ENCODE measurements at places on chromosomes 11 and 22.

DNA sequence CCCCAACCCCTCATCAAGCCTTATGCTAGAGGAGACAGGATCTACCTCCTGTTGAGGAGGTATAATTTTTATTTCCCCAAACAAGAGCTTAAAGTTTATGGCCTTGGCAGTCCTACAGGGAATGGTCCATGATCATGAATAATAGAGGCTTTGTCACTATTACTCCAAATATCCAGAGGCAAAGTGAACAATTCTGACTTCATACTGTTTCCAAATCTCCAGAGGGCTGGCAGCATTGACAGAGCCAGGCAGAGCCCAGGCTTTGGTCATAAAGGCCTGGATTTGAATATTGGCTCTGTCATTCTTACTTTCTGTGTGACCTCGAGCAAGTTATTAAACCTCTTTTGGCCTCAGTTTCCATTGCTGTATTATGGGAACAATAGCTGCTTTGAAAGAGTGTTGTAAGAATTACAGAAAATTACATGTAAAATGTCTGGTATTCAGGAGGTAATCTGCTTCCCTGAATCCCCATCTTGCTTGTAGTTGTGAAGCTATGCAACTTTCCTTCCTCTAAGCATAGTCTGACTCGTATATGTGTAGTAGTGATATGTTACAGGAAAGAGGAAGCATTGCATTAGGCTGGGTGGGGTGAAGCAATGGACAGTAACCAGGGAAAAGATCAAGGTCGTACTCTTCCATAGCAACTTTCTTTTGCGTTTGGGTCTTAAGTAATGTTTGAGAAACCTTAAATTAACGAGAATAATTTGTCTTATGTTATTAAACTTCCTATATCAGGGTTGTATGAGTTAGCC lies 88.8 kb downstream of the CD44 start:
- DNase-seq = no peak

GRCh38 chr22:50418624-50419023 lies 56.2 kb downstream of the SBF1 start:
- DNase-seq = no peak

GRCh38 chr11:59617876-59618275 lies 2.3 kb upstream of the OSBP start:
- no peak for DNase-seq

DNA sequence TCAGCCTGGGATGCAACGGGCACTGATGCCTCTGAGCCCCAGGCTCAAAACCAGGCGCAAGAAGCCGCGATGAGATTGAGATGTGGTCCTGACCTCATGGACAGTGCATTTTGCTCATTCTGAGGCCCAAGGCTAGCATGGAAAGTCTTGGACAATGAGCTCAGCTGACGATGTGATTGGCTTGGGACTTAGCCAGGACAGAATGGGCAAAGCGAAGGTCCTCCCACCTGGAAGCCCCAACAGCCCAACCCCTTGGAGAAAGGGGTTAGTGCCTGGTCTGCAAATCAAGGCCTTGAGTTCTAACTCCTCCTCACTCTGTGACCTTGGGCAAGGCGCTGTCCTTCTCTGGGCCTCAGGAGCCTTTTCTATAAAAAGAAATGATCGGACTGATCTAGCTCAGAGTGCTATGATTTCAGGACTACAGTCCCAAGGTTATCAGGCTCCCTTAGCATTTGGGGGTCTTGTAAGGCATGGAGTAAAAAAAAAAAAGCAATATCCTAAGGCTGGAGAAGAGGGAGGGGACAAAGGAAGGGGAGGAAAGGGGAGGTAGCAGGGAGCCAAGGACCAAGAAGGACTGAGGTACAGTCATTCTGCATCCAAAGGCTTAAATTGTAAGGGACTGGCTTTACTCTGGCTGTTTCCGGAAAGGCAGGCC lies 2.7 kb downstream of the SLC43A3 start:
- DNase-seq = no peak

DNA sequence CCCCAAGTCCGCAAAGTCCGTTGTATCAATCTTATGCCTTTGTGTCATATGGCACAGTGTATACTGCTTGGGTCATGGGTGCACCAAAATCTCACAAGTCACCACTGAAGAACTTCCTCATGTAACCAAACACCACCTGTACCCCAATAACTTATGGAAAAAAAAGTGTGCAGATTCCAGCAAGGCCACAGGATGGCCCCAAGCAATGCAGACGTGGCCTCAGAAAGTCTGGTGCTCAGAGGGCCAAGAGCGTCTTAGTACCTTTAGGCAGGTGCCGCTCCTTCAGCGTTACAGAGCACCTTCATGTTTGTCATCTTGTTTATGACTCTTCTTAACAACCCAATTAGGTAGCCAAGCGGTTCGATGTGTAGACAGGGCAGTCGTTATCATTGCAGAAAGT lies 65.3 kb downstream of the PRDM11 start:
- DNase-seq = no peak

- DNase-seq = no peak
These were observed 63.3 kb downstream of the DGCR2 start for GRCh38 chr22:19058713-19059451.

DNA sequence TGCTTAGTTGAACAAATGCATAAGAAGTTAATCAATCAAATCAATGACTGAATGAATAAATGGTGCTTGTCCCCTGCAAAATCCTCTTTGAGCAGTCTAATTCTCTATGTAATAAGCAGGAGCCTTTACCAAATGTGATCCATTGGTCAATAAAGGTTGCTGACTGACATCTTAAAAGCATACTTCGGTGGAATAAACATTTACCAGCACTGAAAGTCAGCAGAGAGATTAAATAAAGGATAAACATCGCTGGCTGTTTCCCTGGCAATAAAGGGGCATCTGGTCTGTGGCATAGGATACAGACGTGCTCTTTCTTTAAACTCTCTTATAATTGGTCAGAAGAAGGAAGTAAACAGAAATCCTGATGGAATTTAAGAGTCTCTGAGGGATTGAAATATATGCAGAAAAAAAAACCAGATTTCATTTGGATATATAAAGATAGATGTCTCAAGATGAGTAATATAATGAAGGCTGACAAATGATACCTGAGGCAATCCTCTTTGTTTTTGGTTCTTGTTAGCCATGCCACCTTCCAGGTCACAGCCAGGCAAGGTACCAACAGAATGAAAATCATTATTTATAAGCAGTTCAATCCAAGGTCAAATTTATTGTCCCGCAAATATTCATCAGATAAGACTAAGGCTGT lies 578.4 kb upstream of the CCDC90B start:
- no peak for DNase-seq

DNA sequence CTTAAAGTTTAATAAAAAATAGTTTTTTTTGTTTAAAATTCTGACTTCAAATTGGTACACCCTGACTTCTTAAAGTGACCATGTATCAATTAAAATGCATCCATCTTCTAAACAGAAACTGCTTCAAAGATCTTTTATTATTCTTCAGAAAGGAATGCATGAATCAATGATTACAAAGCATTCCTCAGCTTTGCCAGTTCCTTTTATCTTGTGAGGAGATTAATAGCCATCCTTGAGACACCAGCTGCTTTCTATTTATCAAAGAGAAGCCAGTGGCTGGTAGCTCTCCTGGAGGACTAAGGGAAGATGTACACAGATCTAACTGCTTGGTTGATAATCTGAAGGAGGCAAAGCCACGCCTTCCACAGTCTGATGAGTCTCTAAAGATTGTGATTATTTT lies 2222.5 kb downstream of the LRRC4C start:
- DNase-seq = no peak

DNA sequence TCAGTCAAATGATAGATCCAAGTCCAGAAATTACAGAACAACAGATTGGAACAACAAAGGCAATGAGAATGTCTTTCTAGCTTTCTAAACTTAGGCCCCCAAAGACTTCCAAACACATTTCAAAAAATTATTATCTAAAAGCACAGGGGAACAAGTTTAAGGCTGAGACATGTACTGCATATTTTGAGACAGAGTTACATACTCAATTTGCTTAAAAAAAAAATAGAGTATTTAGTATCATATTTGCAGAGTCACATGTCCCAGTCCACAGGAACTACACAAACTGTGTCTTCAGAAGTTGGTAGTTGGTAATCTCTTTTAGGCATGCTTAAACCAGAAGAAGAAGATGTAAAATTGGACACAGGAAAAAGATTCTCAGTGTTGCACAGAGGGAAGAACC lies 127.2 kb downstream of the MAML2 start:
- no peak for DNase-seq

DNA sequence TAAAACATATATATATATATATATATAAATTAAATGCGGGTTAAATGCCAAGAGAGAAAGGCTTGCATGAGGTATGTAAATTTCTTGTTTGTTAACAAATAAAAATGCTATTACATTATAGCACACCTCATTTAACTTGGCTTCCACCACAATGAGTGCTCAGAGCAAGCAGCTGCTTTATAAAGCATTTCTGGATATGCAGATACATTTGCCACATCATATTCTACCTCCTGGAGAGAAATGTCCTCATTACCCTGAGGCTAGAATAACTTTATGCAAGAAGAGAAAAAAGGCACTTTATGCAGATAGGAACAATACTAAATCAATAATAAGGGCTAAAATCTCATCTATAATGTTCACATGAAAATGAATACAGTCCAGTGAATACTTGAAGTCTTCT lies 181.7 kb upstream of the CCDC90B start:
- DNase-seq = no peak

DNA sequence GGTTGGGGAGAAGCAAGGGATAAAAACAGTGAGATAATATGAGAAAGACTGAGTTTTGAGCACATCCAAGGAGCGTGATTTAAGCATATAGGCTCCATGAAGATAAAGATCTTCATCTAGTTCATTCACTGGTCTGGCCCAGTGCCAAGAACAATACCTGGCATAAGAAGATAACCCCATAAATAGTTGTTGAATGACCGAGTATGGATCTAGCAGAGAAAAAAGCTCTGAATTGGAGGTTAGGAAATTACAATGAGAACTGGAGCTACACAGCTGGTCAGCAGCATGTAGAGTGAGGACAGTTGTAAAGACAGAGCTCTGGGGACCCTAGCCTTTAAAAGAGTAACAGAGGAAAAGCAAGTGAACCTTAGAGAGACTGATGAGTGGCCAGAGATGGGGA lies 33.0 kb upstream of the PAK1 start:
- DNase-seq = no peak

DNA sequence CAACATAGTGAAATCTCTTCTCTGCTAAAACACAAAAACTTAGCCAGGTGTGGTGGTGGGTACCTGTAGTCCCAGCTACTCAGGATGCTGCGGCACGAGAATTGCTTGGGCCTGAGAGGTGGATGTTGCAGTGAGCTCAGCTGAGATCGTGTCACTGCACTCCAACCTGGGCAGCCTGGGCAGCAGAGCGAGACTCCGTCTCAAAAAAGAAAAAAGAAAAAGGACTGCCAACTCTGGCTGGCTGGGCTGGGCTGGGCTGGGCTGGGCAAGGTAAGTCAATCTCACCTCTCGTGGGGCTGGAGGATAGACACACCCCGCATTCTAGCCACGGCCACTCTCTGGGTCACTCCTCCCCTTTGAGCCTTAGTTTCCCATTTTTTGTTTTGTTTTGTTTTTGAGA lies 26.9 kb downstream of the TEF start:
- no peak for DNase-seq

DNA sequence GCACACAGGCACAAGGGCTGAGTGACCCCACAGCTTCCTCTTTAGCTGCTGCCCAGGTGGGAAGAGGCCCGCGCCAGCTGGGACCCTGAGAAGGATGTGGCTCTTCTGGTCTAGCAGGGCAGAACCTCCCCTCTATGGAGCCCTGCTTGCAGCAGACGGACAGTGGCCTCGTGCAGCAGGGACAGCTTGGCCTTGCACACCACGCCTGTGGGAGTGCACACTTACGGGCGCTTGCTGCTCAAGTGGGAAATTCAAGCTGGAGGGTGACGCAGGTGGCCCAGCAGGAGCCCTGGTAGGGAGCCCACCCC lies 971.4 kb downstream of the BRD1 start:
- DNase-seq = no peak

- no peak for DNase-seq
These were observed 21.8 kb downstream of the CLMP start for GRCh38 chr11:123173040-123173855.

GRCh38 chr11:21053466-21053865 lies 384.1 kb downstream of the NELL1 start:
- DNase-seq = no peak

GRCh38 chr22:39908136-39908535 lies 7.3 kb downstream of the GRAP2 start:
- DNase-seq = no peak

- no peak for DNase-seq
These were observed 213.7 kb upstream of the ARHGAP42 start for GRCh38 chr11:100473390-100473740.

- DNase-seq = no peak
These were observed 39.5 kb downstream of the HIPK3 start for GRCh38 chr11:33296695-33297094.

- DNase-seq = no peak
These were observed 18.0 kb downstream of the TOLLIP start for GRCh38 chr11:1291295-1292017.

DNA sequence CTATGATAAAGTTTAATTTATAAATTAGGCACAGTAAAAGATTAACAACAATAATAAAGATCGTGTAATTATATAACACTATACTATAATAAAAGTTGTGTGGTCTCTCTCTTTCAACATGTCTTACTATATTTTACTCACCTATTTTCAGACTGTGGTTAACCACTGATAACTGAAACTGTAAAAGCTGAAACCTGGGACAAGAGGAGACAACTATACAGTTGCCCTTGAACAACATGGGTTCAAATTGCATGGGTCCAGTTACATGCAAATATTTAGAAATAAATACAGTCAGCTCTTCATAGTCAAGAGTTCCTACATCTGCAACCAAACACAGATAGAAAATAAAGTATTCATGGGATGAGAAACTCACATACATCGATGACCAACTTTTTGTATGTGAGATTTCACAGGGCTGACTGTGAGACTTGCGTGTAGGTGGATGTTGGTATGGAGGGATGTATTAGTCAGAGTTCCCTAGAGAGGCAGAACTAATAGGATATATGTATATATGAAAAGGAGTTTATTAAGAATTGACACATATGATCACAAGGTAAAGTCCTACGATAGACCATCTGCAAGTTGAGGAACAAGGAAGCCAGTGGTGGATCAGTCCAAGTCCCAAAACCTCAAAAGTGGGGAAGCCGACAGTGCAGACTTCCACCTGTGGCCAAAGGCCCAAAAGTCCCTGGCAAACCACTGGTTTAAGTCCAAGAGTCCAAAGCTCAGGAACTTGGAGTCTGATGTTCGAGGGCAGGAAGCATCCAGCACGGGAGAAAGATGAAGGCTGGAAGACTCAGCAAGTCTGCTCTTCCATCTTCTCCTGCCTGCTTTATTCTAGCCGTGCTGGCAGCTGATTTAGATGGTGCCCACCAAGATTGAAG lies 359.5 kb downstream of the INSC start:
- DNase-seq = no peak

DNA sequence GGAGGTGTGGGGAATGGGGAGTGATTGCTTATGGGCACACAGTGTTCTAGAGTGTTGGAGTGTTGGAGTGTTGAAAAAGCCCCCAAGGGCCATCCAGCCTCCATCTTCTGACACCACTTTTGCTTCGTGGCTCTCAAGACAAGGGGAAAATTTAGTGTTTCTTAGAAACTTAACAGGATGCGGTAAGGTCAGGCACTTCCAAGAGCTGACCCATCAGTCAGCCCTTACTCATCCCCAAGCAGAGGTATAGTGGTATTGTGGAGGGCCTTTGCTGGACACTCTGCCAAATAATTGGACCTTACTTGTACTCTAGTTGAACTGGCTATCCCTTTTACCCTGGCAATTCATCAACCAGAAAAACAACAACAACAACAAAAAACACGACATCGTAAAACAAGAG lies 14.8 kb upstream of the ALDH3B2 start:
- no peak for DNase-seq

All from anterior cingulate cortex (tissue), 58 donors.